ELR (cell line): ENCODE measurements at places on chromosomes 3 and 15.

DNA sequence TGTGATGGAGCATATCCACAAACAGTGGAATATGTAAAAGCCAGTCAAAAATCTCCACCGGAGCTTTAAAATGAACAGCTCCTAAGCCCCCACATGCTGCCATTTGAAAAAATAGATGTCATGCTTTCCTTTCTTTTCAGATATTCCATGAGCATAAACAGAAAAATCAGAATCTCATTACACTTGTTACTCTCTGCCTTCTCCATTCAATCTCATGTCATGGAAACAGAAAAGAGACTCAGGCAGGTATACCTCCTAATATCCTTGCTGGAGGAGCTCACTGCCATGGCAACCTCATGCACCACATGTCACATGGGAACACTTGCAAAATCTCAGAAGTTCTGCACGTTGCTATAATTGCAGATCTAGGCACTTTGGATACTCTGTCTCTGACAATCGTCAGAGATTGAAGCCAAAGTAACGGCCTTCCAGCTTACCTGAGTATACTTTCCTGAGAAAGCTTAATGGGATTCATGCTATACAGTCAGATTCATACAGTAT, 317.0 kb upstream of the ADAMTS9 start:
- no peak for DNase-seq

DNA sequence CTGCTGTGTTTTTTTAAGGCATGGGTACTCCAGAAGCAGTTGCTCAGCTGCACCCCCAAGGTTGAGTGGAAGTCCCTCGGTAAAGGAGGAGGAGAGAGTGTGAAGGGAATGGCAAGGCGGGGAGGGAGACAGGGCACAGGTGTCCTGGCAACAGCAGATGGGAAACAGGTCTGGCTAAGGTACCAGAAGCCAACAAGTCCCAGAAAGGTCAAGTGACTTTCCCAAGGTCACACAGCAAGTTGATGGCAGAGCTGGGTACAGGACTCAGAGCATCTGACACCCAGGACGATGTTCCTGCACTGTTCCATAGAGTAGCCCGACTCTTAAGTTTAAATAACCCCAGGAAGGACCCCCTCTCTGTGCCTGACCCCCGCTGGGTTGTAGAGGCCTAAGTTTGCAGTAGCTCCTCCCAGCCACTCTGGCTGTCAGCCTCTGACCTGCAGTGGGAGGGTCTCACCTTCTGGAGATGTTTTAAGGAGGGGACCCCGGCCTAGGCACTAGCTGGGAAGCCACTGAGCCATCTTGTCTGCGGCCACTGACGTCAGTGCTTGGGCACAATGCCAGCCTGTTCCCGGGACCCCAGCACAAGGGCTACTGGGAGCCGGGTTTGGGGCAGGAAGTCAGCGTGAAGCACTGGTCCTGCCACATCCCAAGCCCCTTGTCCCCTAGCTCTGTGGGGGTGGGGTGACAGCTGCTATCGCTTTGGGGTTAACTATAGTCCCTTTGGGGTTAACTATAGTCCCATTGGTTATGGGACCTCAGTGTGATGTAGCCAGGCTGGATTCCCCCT, 10.5 kb downstream of the CSK start:
- no peak for DNase-seq

DNA sequence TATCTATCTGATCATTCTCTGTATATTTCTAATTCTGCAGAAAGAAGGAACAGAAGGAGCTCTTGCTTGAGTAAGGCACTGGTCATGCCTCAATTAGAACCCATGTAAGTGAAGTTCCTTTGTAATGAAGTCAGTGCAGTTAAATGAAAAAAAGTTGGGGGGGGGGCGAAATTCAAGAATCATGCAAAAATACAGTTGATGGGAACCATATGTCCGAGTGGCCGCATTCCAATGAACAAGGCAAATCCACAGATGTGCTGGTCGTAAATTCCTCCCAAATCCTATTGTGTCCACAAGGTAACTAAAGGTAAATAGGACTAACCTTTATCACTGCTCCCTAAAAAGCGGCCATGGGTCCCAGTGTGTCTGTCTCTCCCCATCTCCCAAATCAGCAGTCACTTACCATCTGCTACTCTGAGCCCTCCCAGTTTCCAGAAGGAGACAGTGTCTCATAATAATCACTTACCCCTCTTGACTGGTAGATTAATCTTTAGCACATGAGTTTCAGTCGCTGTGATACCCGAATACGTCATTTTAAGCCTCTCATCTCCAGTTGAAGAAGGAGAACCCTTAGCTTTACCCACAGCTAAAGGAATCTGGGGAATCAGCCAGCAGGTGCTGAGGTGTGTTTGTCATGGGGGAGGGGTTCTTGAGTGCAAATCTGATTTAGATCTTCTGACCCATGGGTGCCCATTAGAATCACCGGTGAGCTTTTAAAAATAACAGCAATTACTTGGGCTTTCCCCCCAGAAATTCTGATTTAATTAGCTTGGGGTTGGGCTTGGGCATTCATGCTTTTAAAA, 56.3 kb upstream of the EPHB3 start:
- DNase-seq: no peak

DNA sequence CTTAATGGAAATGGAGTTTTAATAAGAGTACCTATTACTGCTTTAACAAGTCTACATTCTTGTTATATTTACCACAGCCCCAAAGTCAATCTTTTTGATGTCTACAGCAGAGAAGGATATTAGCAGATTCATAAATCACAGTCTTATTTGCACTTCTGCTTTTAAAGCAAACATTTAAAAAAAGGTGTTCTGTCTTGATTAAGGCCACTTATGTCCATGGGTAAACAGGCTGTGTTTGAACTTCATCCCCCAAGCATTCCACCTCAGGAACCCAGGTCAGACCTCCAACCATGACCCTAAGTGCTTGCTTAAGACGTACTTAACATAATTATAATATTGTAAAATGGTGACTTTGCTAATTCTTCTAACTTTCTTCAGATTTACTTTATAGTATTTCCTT, 113.4 kb downstream of the CMSS1 start:
- DNase-seq: no peak

- no peak for DNase-seq
Observed at GRCh38 chr3:100023595-100023994, 90.7 kb downstream of the FILIP1L start.

- peak; percentile 67 for DNase-seq
Observed at GRCh38 chr3:30199096-30199759, 407.2 kb upstream of the TGFBR2 start.
